ENCODE measurements at places on chromosomes 11 and 22.
A peak's percentile ranks its signal among the peaks of the same experiment; 100 is the strongest.

DNA sequence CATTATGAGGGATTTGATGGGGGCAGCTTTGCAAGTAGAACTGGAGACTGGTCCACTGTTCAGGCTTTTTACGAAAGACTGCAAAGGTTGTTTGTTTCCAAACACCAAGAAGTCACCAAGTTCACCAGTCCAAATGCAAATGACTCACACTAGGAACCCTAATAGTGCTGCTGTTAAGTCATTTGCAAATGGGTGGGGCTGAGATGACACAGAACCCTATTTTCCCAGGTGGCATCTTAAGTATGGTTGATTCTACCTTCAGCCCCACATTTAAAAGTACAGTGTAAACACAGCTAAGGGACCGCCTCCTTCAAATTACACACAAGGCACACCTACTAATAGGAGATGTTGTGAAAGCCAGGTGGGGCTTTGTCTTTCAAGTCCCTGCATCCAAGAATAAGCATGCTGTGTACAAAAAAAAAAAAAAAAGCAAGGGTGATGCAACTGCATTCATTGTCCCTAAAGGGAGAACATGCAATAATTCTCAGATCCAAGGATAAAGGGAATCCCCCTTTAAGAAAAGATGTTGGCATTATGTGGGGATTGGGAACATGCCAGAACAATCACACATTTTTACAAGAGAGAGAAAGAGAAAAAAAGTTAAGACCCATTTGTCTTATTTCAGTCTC lies 27.3 kb downstream of the BDNF start:
- no peaks in the 10 kb centered on the region for H3K4me1 ChIP-seq
- H3K36me3 ChIP-seq = no peaks in the 10 kb centered on the region
- DNase-seq = no peak
- no peaks in the 10 kb centered on the region for H3K27me3 ChIP-seq

DNA sequence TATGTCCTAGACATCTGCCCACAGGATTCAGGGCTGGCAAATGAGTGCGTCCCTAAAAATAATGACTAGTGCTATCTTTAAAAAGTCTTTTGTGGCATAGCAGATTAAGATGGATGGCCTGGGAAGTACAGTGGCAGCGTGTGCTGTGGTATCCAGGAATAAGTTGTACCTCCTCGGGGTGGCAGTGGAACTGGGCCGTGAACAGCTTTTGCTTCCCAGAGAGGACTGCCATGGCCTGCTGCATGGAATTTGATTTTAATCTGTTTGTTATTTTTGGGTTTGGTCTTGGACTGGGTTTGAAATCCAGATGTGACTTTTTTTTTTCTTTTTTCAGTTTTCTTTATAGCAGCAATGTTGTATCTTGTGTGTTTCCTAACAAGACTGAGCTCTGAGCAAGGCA lies 71.3 kb upstream of the PARVG start:
- no peaks in the 10 kb centered on the region for H3K4me1 ChIP-seq
- no peaks in the 10 kb centered on the region for H3K27me3 ChIP-seq

GRCh38 chr11:110000031-110000502 lies 93.1 kb upstream of the ZC3H12C start:
- no peak for DNase-seq
- no peaks in the 10 kb centered on the region for H3K36me3 ChIP-seq
- no peaks in the 10 kb centered on the region for H3K27me3 ChIP-seq
- no peak overlapping the region for H3K4me3 ChIP-seq
- no peak overlapping the region for H3K27ac ChIP-seq
- peaks cover 13% of the 10 kb centered on the region for H3K4me1 ChIP-seq

DNA sequence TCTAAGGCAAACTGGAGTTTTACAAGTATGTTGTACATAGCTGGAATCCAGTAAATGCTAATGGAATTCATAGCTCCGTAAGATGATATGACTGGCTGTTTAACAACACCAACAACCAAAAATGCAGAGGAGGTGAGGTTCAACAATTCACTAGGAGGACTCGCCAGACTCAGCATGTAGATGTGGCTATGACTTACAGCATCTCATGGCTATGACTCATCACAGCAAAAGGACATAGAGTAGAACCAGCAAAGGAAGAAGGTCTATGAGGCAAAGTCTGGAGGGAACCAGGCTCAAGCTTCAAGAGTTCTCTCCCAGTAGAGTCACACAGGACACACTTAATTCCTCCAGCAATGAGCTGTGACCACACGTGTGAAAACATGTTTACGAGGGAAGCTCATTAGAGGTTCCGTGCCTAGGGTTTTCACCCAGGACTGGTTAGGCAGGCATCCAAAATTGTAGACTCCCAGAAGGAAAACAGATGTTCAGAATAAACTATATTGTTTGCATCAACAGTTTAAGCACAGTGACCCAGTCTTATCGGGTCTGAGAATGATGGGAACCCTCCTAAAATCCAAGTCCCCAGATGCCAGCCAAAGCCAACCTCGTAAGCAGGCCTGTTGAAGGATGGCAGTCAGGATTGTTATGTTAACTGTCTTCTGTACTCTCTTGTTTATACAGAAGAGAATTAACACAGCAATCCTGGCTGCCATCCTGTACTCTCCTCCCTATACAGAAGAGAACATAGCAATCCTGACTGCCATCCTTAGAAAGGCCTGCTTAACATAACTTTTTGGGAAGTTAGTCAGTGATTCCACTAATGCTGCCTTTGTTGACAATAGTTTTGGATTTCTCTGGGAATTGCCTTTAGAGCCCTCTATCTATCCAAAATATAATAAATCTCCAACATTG lies 116.6 kb downstream of the LARGE1 start:
- no peaks in the 10 kb centered on the region for H3K27me3 ChIP-seq
- no peaks in the 10 kb centered on the region for H3K4me1 ChIP-seq
- H3K36me3 ChIP-seq = no peaks in the 10 kb centered on the region
- no peak overlapping the region for H3K4me3 ChIP-seq
- DNase-seq = no peak

DNA sequence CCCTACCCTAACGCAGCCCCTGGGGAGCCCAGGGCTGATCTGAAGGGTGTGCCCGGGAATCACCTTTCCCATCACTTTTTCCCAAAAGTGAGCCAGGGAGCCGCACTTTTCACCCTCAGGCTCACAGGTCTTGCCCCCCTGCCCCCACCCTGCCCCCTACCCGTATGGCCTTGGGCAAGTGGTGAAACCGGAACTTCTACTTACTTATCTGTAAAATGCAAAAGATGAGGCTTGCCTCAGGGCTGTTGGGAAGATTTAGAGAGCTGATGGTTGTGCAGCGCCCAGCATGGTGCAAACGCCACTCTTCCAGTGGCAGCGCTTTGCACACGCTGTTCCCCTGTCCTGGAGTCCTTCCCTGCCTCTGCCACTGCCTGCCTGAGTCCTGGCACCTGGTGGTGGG lies 8.0 kb downstream of the SYT12 start:
- DNase-seq = peak; percentile 74
- H3K4me3 ChIP-seq = no peak overlapping the region
- H3K27ac ChIP-seq = peak overlapping the region; percentile 7
- H3K27me3 ChIP-seq = no peaks in the 10 kb centered on the region

DNA sequence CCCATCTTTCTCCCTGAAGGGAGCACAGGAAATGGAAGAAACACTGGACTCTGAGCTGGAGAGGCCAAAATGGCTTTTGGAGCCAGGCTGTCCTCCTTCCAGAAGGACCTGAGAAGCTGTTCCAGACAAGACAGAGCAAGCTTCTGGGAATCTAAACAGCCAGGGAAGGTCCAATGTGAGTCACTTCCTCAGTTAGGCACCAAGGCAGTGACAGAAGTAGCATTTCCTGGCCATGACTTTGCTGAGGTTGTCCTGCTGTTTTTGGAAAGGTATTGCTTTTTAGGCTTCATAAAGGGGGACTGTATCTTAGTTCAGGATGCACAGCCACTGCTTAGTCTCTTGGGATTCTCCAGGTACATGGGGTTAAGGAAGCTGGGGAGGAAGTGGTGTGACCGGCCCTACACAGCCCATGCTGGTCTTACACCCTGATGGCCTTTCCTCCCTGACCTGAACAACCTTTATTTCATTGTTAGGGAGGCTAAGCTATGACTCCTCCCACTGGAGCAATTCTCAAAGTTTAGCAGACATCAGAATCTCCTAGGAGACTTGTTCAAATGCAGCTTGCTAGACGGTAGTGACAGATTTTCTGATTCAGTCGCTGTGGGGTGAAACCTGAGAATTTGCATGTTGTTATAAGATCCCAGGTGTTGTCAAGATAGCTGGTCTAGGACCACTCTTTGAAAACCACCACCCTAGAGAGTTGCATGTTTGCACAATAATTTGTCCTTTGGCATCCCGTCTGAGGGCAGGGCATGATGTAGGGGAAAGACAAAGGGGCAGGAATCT lies 6.8 kb upstream of the INSC start:
- H3K4me3 ChIP-seq = no peak overlapping the region
- no peaks in the 10 kb centered on the region for H3K27me3 ChIP-seq
- no peaks in the 10 kb centered on the region for H3K36me3 ChIP-seq
- H3K27ac ChIP-seq = no peak overlapping the region
